ENCODE measurements at places on chromosomes 6 and 20. TPM values are rescaled to one million over a fixed set of nuclear protein-coding genes. Genes with fewer than 3 reads are reported as not detected.

- peak; percentile 53 for DNase-seq
Measured at GRCh38 chr20:31578448-31579138, 26.5 kb upstream of the ID1 start.

DNA sequence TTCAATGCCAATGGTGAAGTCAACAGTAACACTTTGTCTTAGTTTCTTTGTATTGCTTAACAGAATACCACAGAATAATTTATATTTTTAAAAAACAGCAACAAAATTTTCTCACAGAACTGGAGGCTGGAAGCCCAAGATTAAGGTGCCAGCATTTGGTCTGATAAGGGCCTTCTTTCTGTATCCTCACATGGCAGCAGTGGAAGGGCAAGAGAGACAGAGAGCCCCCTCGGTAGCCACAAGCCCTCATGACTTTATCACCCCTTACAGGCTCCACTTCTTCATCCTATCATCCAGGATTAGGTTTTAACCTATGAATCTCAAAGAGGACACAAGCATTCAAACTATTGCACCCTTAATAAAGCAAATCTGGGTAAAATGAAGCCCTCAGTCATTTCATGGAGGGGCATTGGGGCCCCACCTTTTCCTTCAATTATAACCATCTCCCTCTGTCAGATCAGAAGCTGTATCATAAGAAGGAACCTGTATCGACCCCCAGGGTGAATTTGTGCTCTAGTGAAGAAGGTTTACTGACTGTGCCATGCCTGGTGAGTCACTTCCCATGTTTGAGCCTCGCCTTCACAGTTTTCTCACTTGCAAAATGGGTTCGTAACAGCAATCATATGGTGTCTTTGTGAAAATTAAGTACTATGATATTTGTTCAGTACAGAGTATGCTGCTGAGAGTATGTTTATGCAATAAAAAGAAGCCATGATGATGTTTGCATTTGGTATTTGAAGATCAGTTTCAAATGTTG, 178.2 kb downstream of the LRFN2 start:
- DNase-seq = no peak

- DNase-seq = no peak
Measured at GRCh38 chr6:44073612-44074438, 53.4 kb downstream of the MRPL14 start.

Gene HMGCLL1
- total RNA-seq = 0.11 TPM

Gene COL21A1
- 4.4 TPM for total RNA-seq

Gene GRIK2
- 6.0 TPM for total RNA-seq

Gene BCAS4
- total RNA-seq = 29.8 TPM

DNA sequence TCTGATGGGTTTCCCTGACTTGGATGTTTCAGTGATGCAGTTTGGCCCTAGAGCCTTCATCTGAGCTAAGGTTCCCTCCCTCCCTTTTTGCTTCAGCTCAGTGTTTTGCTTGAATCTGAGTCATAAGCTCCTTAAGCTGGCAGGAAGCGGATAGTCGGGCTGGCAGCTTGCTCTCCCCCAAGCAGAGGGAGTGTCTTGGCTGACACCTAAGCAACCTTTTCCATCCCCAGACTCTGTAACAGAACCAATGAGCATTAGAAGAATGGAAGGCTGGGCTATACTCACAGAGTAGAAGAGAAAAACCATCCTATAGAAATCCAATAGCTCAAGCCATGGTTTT, 98.3 kb downstream of the HAO1 start:
- no peak for DNase-seq

Gene RALGAPB
- total RNA-seq = 29.4 TPM

DNA sequence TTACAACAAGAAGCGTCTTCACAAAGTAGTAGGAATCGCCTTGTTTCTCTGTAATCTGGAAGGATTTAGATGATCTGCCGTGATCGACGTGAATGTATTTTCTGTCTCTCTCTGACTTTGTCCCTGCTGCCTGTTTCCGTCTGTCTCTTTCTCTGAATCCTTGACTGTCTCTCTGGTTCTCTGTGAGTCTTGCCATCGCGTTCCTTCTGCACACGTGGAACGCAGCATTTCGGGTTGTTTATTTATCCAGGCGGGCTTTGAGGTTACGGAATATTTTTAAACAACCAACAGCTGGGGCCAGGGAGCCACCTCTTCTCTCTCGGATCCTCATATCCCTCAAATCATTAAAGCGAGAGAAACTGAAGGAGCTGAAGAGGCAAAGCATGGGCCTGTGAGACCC, 215.9 kb downstream of the ZDHHC14 start:
- no peak for DNase-seq

Gene TMEM239
- total RNA-seq = not detected

Gene CLPSL1
- total RNA-seq = 0.55 TPM

Gene CNR1
- 0.25 TPM for total RNA-seq

Gene SLC35B2
- 36.7 TPM for total RNA-seq

DNA sequence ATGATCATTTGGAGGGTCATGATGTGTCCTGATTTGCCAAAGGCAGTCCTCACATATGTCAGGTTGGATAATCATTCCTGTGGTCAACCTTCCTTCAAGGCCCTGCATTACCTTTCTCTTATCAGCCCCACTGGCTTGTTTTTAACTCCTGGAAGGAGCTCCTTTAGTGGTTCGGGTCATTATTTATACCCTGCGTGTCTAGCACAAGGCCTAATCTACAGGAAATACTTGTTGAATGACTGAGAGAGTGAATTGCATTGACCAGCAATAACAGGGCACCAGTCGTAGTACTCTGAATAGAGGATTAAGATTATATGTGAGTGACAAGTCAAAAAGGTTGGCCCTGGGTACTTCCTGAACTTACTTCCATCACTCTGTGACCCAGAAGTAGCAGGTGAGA, 4.5 kb downstream of the HIVEP2 start:
- DNase-seq = no peak

Gene OPRL1
- 2.2 TPM for total RNA-seq

Gene LY6G6C
- 0.21 TPM for total RNA-seq

- DNase-seq = no peak
Measured at GRCh38 chr20:42963796-42964195, 225.9 kb downstream of the PTPRT start.

DNA sequence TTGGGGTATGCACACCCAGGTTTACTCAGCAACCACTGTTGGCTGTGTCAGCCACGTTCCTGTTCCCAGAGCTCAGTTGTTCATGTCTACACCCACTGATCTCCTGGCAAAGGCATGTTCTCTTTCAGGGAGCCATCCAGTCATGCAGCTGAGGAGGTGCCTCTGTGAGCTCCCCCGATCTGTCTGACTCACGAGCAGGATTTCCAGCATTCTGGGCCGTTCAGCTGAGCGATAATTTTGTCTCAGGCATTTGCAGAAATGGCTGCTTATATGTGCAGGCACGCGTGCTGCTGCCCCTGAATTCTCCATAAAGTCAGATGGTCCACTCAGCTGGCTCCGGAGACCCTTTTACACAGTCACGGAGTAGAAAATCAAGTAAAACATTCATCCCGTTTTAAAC, 78.4 kb upstream of the IYD start:
- DNase-seq = no peak

Gene EYA4
- 0.32 TPM for total RNA-seq

Gene DDR1
- total RNA-seq = 203 TPM

- DNase-seq = no peak
Measured at GRCh38 chr6:10479939-10480700, 41.0 kb upstream of the GCNT2 start.

GRCh38 chr6:107633680-107634323, 143.9 kb downstream of the SOBP start:
- DNase-seq = no peak

DNA sequence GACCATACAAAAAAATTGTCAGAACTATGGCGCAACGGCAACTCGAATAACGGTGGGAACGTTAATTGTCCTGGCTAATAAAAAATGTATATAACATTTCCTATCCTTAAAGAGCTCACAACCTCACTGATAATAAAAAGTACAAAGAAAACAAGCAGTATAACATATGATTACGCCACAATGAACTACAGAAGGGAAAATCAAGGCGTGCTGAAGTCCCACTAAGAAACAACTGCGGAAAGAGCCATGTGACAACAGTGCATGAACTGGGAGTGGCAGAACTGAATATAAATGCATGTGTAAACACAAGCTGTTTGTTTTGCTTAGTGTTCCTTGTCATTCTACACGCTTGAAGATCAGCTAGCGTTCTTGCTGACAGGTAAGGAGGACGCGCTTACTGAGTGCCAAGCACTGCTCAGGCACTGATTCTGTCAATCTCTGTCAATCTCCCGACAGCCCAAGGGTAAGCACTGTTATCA, 466 bp upstream of the PSMB1 start:
- peak; percentile 13 for DNase-seq

Gene THBS2
- total RNA-seq = 33.5 TPM

- no peak for DNase-seq
Measured at GRCh38 chr20:46622165-46622564, 29.1 kb downstream of the SLC13A3 start.

- DNase-seq = no peak
Measured at GRCh38 chr20:6468423-6469116, 298.9 kb upstream of the BMP2 start.

- DNase-seq = no peak
Measured at GRCh38 chr20:1909097-1909496, 13.9 kb downstream of the SIRPA start.

GRCh38 chr6:93165850-93166430, 253.4 kb downstream of the EPHA7 start:
- no peak for DNase-seq

- DNase-seq = peak; percentile 8
Measured at GRCh38 chr20:58647796-58648501, 3.1 kb upstream of the STX16 start.

DNA sequence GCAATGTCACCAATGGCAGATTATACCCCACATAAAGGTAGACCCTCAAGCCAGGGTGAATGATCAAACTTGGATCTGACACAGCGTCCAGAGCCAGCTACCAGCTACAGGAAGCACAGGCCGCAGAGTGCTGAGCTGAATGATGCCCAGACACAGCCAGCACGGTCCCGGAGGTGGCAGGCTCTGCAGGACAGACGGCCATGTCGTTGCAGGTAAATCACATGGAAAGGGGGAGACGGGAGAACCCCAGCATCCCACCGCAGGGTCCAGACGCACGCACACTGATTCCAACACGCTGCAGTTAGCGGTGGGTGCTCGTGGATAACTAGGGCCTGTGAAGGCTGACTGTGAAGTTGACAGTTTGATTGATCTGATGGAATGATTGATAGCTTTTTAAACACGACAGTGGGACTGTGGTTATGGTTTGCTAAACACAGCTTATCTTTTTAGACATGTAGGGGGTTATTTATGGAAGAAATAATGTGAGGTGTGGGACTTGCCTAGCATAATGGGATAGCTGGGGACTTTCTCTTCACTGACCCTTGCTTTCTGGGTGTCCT, 228.5 kb downstream of the ERMARD start:
- DNase-seq = no peak

DNA sequence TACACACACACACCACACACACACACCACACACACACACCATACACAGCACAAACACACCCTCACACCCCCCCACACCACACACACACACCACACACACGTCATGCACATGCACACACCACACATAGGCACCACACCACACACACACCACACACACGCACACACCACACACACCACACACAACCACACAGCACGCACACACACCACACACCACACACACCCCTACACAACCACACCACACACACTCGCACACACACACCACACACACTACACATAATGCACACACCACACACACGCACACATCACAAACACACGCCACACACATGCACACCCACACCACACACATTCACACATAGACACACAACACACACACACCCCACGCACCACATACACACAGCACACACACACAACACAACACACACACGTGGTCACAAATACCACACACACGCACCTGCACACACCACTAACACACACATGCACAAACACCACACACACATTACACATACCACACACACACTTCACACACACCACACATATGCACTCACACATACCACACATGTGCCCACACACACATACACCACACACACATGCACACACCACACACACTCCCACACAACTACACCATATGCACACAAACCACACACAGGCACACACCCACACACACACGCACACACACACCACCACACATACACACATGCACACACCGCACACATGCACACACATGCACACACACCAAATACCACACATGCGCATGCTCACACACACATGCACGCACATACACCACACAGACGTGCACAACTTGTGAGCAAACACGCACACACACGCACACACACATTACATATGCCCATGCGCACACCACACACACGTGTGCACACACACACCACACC, 9.4 kb upstream of the ACSS1 start:
- peak; percentile 2 for DNase-seq

Gene SLC35D3
- 0.37 TPM for total RNA-seq

Gene ERVFRD-1
- not detected for total RNA-seq

Gene PI16
- 0.17 TPM for total RNA-seq

- no peak for DNase-seq
Measured at GRCh38 chr6:109308018-109308492, 74.2 kb downstream of the CD164 start.

Gene CST2
- total RNA-seq = not detected

Gene ZC3H12D
- 0.14 TPM for total RNA-seq

DNA sequence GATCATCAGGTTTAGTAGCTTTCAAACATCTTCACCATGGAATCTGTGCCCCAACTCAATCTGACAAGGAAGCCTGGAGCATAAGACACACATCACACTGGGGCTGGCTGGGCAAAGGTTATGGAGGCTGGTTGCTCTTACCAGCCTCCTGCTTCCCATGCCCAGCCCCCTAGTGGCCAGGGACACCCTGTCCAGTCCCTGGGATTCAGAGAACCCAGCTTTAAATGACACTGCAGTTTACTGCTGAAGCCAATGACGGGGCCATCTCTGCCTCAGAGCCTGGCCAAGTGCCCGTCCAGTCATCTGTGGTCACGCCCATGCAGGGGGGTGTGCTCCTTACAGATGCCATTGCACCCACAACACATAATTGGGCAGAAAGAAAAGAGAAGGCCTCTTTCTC, 272.9 kb downstream of the SMOC2 start:
- no peak for DNase-seq

Gene AP5S1
- 4.1 TPM for total RNA-seq

Gene SIRPB1
- total RNA-seq = 0.11 TPM

Gene SLPI
- total RNA-seq = 0.74 TPM

GRCh38 chr6:39157511-39157910, 42.5 kb upstream of the SAYSD1 start:
- no peak for DNase-seq

Gene SIRPD
- not detected for total RNA-seq

Gene SPATA25
- total RNA-seq = 3.7 TPM

GRCh38 chr6:82894653-82895259, 170.9 kb downstream of the UBE3D start:
- DNase-seq = no peak

Gene CRISP3
- not detected for total RNA-seq

GRCh38 chr6:110422444-110422822, 7.1 kb upstream of the DDO start:
- no peak for DNase-seq

DNA sequence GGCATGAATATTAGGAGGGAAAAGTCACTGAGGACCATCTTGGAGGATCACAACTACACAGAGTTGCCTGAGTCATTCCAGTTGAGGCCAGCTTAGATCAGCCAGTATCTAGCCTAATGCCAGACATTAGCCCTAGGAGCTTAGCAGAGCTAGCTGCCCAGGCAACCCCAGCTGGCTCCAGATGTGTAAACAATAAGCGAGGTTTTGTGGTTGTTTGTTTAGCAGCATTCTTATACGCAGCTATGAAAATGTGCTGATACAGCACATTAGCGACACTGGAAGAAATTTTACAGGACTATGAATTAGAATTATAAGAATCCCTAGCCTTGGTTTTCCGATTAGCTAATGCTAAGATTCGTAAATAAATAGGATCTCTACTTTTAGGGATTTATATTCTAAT, 59.3 kb downstream of the BTBD3 start:
- DNase-seq = no peak

All from WTC11 (cell line).